ENCODE measurements at places on chromosomes 4 and X.

- no peak for DNase-seq
Observed at GRCh38 chr4:142318280-142318679, 527.8 kb downstream of the INPP4B start.

- no peak for DNase-seq
Observed at GRCh38 chr4:169649545-169650226, 29.3 kb downstream of the CLCN3 start.

GRCh38 chr4:48122756-48123155 lies 11.3 kb downstream of the TXK start:
- no peak for DNase-seq

DNA sequence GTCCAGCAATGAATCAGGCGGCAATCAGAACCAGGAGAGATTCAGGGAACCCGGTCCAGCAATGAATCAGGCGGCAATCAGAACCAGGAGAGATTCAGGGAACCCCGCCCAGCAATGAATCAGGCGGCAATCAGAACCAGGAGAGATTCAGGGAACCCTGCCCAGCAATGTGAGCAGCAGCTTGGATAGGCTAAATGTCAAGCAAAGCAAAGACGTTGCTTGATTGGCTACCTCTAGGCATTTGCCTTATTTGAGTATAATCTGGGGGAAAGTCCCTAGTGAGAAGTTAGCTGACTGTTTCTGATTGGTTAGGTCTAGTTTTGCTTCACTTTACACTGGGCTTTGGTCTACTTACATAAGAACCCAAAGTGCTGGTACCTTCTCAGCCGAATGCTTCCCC lies 1212.2 kb upstream of the TENM3 start:
- DNase-seq, result no peak

DNA sequence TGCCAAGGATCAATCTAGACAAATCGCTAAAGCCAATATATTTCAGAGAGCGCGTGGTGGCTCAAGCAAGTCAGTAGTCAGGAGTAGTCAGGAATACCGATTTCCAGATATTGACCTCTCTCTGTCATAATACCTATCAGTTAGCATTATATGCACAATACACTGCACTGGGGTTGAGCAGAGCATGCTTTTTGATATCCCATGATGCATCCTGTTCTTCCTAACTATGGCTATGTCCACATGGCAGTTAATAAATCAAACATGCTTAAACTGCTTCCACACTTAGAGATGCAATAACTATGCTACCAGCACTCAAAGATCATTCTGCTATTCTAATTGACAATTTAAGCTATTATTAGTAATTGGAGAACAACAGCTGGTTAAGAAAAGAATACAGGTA lies 6.2 kb downstream of the BRWD3 start:
- DNase-seq, result no peak
